CD4-positive, alpha-beta memory T cell (primary cell): ENCODE measurements at places on chromosomes 6 and 20.

DNA sequence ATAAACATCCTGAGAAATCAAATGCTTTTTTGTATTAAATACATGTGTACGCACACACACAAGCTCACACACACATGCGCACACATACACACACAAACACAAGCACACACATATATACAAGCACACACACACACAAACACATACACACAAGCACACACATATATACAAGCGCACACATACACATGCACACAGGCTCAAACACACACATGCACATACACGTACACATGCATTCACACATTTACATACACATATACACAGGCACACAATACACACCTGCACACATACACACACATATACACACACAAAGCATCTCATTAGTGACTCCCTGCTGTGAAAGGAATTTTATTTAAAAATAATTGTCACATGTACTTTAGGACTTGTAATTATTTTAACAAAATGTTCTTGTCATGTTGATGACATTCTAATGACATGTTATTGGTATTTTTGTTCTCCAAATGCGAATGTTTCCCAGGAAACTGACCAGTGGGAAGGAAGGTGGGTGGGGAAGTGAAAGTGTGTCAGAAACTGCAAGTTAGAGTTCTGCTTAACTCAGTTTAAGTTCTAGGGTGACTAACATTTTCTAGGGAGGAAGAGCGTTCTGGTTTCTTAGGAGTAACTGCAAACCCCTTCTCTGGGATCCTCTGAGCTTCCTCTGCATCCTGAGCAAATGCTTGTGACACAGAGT, 113.9 kb upstream of the ZNF217 start:
- DNase-seq, result no peak

- no peak for DNase-seq
Measured at GRCh38 chr20:57022306-57022705, 244.1 kb downstream of the BMP7 start.

DNA sequence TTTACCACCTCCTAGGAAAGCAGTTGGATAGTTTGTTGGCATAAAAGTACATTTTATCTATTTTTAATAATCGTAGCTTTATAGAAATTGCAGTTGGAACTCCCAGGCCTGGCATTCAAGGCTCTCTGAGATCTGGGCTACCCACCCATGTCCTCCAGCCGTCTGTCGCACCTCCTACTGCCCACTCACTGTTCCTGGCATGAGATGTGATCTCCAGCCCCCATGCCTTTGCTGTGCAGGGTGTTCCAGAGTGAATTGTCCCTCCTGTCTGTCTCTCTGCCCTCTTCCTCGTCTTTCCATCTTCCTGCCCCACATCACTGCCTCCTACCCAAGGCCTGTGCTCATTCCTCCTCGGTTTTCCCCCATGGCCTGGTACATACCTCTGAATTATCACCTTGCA, 50.7 kb downstream of the PTPN1 start:
- DNase-seq, result no peak

- no peak for DNase-seq
Measured at GRCh38 chr20:33816191-33816590, 5.0 kb downstream of the CHMP4B start.
